ENCODE measurements at places on chromosomes 2 and 18. TPM values are rescaled to one million over a fixed set of nuclear protein-coding genes. Genes with fewer than 3 reads are reported as not detected.

- H3K4me1 ChIP-seq: no peaks in the 10 kb centered on the region
- no peak overlapping the region for H3K4me3 ChIP-seq
- H3K36me3 ChIP-seq: no peaks in the 10 kb centered on the region
- H3K27me3 ChIP-seq: peaks cover 8% of the 10 kb centered on the region
- H3K27ac ChIP-seq: no peak overlapping the region
Observed at GRCh38 chr18:45734505-45734904, 10.5 kb downstream of the SLC14A1 start.

- H3K36me3 ChIP-seq: no peaks in the 10 kb centered on the region
- H3K27ac ChIP-seq: no peak overlapping the region
- H3K27me3 ChIP-seq: peaks cover 7% of the 10 kb centered on the region
- H3K4me1 ChIP-seq: no peaks in the 10 kb centered on the region
- DNase-seq: no peak
Observed at GRCh38 chr2:213251618-213252017, 32.6 kb upstream of the SPAG16 start.

- no peak overlapping the region for H3K4me3 ChIP-seq
- DNase-seq: no peak
- H3K27ac ChIP-seq: no peak overlapping the region
- no peaks in the 10 kb centered on the region for H3K36me3 ChIP-seq
Observed at GRCh38 chr2:15826273-15826717, 114.1 kb upstream of the MYCN start.

DNA sequence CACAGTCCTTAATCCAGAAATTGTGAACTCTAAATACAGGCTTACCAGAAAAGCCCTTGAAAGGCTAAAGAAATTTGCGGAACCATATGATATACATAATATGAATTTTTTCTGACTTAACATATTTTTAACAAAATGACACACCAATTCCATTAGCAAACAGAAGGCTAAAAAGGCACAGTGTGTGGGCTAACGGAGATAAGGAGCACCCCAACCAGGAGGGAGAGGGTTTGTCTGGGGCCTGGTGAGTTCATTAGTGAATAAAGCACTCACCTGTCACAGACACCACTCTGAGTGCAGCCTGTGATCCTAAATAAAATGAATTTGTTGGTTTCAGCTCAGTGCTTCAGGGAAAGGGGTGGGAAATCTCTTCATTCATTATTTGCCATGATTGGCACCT is 2.7 kb upstream of the FECH start:
- H3K27ac ChIP-seq: no peak overlapping the region
- H3K4me1 ChIP-seq: peaks cover 19% of the 10 kb centered on the region
- no peak overlapping the region for H3K4me3 ChIP-seq
- DNase-seq: no peak
- peaks cover 3% of the 10 kb centered on the region for H3K36me3 ChIP-seq

DNA sequence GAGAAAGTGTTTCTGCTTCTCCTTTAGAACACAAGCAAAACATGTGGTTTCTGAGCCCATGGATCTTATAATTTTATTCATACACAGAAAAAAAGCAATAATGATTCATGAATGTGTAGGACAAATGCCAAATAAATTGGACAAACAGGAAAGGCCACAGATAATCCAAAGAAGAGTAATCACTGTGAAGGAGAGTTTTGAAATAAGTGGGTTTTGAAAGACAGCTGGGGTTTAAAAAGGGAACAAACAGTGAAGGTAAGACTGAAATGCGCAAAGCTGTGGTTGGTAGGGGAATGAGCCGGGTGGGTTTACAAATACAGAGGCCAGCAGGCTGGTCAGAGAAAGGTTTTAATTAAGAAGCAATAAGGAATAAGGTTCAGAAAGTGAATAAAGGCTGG is 50.0 kb upstream of the MBOAT2 start:
- DNase-seq: no peak
- H3K36me3 ChIP-seq: no peaks in the 10 kb centered on the region
- peaks cover 6% of the 10 kb centered on the region for H3K4me1 ChIP-seq
- H3K27me3 ChIP-seq: peaks cover under 1% of the 10 kb centered on the region
- no peak overlapping the region for H3K27ac ChIP-seq

The RFX8 gene
- 2.2 TPM for total RNA-seq

The REG3G gene
- not detected for total RNA-seq

The PSMA8 gene
- 1.3 TPM for total RNA-seq

All from activated naive CD8-positive, alpha-beta T cell treated with anti-CD3 and anti-CD28 coated beads, Interleukin-2, amount 10 ng/mL, durations not matched to agents 7 days and 5 days (primary cell).